Activated T-cell treated with anti-CD3 and anti-CD28 coated beads, Interleukin-2, amount 50 U/mL, for 72 hours (primary cell): ENCODE measurements at places on chromosomes 1 and 21. TPM values are rescaled to one million over a fixed set of nuclear protein-coding genes. Genes with fewer than 3 reads are reported as not detected.
A peak's percentile ranks its signal among the peaks of the same experiment; 100 is the strongest.

DNA sequence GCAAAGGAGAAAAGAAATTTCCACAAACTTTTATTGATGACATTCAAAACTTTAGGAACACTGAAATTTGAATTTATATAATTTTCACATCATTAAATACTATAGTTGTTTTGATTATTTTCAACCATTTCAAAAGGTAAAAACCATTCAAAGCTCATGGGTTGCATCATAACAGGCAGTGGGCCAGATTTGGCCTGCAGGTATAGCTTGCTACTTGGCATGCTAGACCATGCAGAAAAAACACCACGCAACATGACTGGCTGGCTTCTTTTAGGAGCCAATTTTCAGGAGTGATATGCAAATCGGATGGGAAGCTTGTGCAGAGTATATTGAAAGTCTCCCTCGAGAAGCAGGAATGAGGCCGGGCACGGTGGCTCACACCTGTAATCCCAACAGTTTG, 144.8 kb downstream of the GLUL start:
- DNase-seq = no peak
- no peaks in the 10 kb centered on the region for H3K36me3 ChIP-seq
- no peak overlapping the region for H3K27ac ChIP-seq
- peaks cover 39% of the 10 kb centered on the region for H3K4me1 ChIP-seq

- H3K27me3 ChIP-seq = no peaks in the 10 kb centered on the region
- no peaks in the 10 kb centered on the region for H3K4me1 ChIP-seq
- H3K36me3 ChIP-seq = peaks cover 1% of the 10 kb centered on the region
- no peak for DNase-seq
These were observed 90.1 kb downstream of the PPP1R12B start for GRCh38 chr1:202438393-202439174.

GRCh38 chr1:228457396-228458176, 29.6 kb upstream of the RNF187 start:
- peaks cover 63% of the 10 kb centered on the region for H3K4me1 ChIP-seq
- peaks cover 16% of the 10 kb centered on the region for H3K36me3 ChIP-seq
- peak overlapping the region; percentile 98 for H3K4me3 ChIP-seq
- peaks cover 5% of the 10 kb centered on the region for H3K27me3 ChIP-seq
- H3K27ac ChIP-seq = peak overlapping the region; percentile 98

GRCh38 chr1:102531036-102531435, 534.3 kb upstream of the OLFM3 start:
- H3K27me3 ChIP-seq = no peaks in the 10 kb centered on the region
- H3K27ac ChIP-seq = no peak overlapping the region

Gene CHI3L1
- total RNA-seq = not detected

DNA sequence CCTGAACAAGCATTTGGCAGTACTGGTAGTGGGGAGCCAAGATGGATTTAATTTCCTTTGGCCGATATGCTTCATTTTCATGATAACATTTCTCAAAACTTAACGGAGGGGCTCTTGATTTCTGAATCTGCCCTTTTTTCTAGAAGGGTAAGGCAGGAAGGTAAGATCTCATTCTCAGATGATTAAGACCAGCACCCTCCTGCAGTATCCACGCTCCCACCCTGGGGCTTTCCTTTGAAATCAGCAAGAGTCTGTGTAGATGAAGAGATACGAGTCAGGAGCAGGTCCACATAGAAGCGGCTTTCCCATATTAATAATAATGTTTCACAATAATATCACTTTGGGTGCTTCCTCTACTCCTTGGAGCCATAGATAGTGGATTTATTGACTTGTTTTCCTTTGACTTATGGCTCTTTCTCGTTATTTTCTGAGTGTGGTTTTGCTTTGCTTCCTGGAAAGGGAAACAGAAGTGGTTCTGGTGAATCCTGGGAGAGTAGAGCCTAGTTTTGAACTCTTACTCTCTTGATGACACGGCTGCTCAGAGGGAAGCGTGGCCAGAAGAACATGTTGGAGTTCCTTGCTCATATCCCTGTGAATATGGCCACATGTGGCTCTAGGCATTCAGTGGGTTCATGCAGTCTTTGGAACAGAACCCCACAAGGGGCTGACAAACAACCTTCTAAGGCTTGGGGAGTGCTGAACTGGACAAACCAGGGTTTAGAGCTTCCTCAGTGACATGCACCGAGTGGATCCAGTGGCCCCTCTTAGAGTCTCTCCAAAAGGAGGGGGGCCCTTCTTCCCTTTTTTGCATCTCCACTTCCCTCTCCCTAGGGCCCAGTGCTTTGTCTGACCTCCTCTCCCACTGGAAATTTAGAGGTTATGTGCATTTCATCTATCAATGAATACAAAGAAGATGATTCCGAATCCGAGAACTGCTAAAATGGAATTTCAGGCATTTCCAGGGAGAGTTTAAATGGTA, 195.7 kb downstream of the DYRK1A start:
- H3K4me1 ChIP-seq = peaks cover 26% of the 10 kb centered on the region
- H3K36me3 ChIP-seq = no peaks in the 10 kb centered on the region
- H3K4me3 ChIP-seq = peak overlapping the region; percentile 95
- no peaks in the 10 kb centered on the region for H3K27me3 ChIP-seq

Gene AK5
- total RNA-seq = 7.2 TPM

- no peaks in the 10 kb centered on the region for H3K36me3 ChIP-seq
- H3K4me3 ChIP-seq = no peak overlapping the region
- H3K4me1 ChIP-seq = peaks cover 29% of the 10 kb centered on the region
These were observed 2.4 kb downstream of the ANKRD65 start for GRCh38 chr1:1418464-1419362.

GRCh38 chr1:7463526-7463925, 307.6 kb upstream of the VAMP3 start:
- no peak overlapping the region for H3K4me3 ChIP-seq
- no peak overlapping the region for H3K27ac ChIP-seq

GRCh38 chr21:29186246-29186645, 55.8 kb downstream of the MAP3K7CL start:
- no peak for DNase-seq
- H3K4me1 ChIP-seq = peaks cover 26% of the 10 kb centered on the region
- H3K36me3 ChIP-seq = peaks cover 1% of the 10 kb centered on the region
- no peaks in the 10 kb centered on the region for H3K27me3 ChIP-seq
- H3K4me3 ChIP-seq = no peak overlapping the region
- no peak overlapping the region for H3K27ac ChIP-seq

Gene S100B
- 0.72 TPM for total RNA-seq

DNA sequence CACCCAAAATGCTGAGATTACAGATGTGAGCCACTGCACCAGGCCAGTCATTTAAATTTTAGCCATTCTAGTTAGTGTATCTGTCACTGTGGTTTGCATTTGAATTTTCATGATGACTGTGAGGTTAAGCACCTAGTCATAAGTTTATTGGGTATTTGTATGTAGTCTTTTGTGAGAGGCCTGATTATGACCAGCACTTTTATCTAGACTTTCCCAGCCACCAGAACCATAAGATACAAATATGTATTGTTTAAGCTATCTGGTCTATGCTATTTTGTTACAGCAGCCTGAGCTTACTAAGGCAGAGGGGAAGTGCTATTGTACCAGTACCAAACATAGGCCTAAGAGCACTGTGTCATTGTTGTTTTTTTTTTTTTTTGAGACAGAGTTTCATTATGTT, 19.9 kb upstream of the DNAJC6 start:
- H3K4me1 ChIP-seq = no peaks in the 10 kb centered on the region
- H3K27me3 ChIP-seq = no peaks in the 10 kb centered on the region
- DNase-seq = no peak
- H3K27ac ChIP-seq = no peak overlapping the region
- no peak overlapping the region for H3K4me3 ChIP-seq

DNA sequence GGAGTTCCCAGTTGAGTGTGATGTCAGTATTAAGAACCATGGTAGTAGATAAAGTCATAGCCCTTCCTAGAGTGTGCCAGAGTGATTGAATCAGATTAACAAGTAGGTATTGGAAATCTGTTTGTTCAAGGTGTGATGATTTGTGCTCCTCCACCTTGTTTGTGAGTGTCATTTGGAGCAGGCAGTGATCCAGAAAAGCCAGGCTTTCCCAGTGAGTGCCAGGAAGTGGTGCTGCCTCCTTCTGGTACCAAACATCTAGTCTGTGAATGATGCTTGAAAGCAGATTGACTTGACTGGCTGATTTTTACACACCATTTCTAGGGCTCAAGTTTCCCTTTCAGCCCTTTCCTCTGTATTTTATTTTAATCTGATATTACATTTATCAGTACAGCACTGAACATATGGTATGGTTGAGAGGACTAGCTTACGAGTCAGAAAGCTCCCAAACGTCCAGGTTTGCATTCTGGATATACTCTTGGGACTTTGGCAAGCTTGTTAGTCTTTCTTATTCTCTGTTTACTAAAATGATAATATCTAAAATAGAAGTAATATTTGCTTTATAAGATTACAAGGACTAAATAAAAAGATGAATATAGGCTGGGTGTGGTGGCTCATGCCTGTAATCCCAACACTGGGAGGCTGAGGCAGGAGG, 100.7 kb downstream of the PATJ start:
- no peaks in the 10 kb centered on the region for H3K27me3 ChIP-seq
- H3K4me3 ChIP-seq = no peak overlapping the region
- no peaks in the 10 kb centered on the region for H3K36me3 ChIP-seq
- no peaks in the 10 kb centered on the region for H3K4me1 ChIP-seq

DNA sequence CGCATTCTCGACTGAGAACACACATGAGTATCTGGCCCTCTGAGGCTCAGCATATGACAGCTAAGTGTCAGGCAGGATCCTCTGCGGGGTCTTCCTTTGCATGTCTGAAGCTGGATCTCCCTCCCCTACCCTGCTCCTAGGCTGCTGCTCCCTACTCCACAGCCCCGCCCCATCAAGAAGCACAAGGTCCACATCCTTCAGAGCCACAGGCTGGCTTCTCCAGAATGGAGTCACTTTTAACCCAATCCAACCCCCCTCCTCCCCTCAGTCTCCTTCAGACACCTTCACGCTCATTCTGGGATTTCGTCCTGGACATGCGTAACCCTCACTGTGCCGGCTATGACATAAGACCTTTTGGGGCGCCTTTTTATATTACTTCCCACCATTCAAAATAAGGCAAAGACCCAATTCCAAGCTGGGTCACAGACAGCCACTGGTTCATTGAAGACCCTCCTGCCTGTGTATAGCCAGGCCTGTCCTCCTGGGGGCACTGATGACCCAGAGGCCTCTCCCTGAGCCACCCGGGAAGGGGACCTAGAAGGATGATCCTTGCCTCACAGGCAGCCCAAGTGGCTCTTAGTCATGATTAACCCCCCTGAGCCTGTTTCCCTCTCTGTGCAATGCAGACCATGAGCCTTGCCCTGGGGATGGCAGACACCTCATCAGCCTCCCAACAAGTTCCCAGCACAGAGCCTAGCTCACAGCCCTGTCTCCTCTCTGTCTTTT, 4.7 kb downstream of the ADGRB2 start:
- no peak overlapping the region for H3K27ac ChIP-seq
- H3K4me3 ChIP-seq = peak overlapping the region; percentile 54
- peaks cover 16% of the 10 kb centered on the region for H3K4me1 ChIP-seq
- peaks cover 30% of the 10 kb centered on the region for H3K27me3 ChIP-seq
- H3K36me3 ChIP-seq = no peaks in the 10 kb centered on the region

GRCh38 chr21:18959817-18960216, 556.2 kb upstream of the TMPRSS15 start:
- no peaks in the 10 kb centered on the region for H3K4me1 ChIP-seq
- no peaks in the 10 kb centered on the region for H3K27me3 ChIP-seq
- no peak for DNase-seq
- H3K36me3 ChIP-seq = no peaks in the 10 kb centered on the region

- no peaks in the 10 kb centered on the region for H3K4me1 ChIP-seq
- peak overlapping the region; percentile 17 for H3K27ac ChIP-seq
- no peaks in the 10 kb centered on the region for H3K36me3 ChIP-seq
These were observed 115.5 kb upstream of the NCAM2 start for GRCh38 chr21:20882462-20883407.

Gene MAB21L3
- total RNA-seq = not detected

DNA sequence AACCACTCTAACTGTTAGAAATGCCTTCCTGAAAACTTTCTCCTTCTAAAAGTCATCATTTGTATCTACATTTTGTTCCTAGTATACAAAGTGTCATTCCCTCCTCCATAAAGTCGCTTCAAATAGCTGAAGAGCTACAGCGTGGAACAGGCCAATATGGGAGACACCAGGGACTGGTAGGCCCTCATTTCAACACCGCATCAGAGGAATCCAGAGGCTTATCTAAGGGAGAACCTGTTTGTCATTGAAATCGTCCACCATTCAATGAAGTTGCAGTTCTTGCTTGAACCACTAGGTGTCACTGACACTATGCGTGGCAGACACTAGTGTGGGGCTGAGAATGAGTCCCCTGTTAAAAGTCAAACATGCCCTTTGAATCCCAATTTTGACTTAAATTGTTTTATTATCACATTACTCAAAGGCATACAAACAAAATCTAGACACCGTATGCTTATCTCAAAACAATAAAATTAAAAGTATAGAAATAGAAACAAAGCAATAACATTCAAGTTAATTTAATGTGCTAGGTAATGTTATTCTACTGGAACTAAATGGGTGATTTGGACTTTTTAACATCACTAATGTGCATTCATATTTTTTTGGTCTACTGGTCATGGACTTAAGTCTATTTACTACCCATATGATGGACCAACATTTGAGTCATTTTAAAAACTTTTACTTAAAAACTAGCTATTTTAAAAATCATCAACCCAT, 182.3 kb downstream of the FCRL5 start:
- H3K4me1 ChIP-seq = no peaks in the 10 kb centered on the region
- H3K4me3 ChIP-seq = no peak overlapping the region
- no peaks in the 10 kb centered on the region for H3K27me3 ChIP-seq
- H3K27ac ChIP-seq = no peak overlapping the region

GRCh38 chr1:234628089-234628488, 18.1 kb upstream of the IRF2BP2 start:
- H3K36me3 ChIP-seq = no peaks in the 10 kb centered on the region
- no peak overlapping the region for H3K4me3 ChIP-seq
- H3K27ac ChIP-seq = no peak overlapping the region
- H3K27me3 ChIP-seq = no peaks in the 10 kb centered on the region
- DNase-seq = no peak

DNA sequence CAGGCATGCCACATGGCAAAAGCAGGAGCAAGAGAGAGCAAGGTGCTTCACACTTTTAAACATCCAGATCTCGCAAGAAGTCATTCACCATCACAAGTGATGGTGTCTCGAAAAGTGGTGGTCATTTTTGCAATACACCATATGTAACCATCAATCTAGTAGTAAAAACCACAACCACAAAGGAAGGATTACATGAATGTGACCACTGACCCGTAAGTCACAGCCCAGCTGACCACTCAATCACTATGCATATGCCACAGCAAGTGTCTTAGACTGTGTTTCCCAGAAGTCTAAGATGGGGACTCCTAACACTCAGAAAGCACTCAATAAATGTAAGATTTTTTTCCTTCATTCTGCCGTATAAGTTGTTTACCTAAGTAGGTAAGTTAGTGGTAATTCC, 76.9 kb downstream of the FH start:
- H3K27ac ChIP-seq = no peak overlapping the region
- H3K4me1 ChIP-seq = no peaks in the 10 kb centered on the region
- no peak overlapping the region for H3K4me3 ChIP-seq
- no peak for DNase-seq

Gene KIF14
- total RNA-seq = 20.1 TPM

- peaks cover 24% of the 10 kb centered on the region for H3K27me3 ChIP-seq
- H3K4me3 ChIP-seq = peak overlapping the region; percentile 12
- H3K36me3 ChIP-seq = peaks cover 7% of the 10 kb centered on the region
- H3K4me1 ChIP-seq = peaks cover 33% of the 10 kb centered on the region
These were observed 30.7 kb upstream of the NLRP3 start for GRCh38 chr1:247385283-247385682.

- DNase-seq = no peak
- H3K4me3 ChIP-seq = peak overlapping the region; percentile 59
- H3K4me1 ChIP-seq = peaks cover 5% of the 10 kb centered on the region
These were observed 501 bp upstream of the DNAJC6 start for GRCh38 chr1:65308781-65309303.

Gene LCE3E
- total RNA-seq = not detected

Gene DUSP23
- 14.2 TPM for total RNA-seq
